ENCODE measurements at places on chromosomes 5 and 9. TPM values are rescaled to one million over a fixed set of nuclear protein-coding genes. Genes with fewer than 3 reads are reported as not detected.

SHOC1 gene
- total RNA-seq = 0.15 TPM

IFNA21 gene
- total RNA-seq = not detected

PRUNE2 gene
- 13.6 TPM for total RNA-seq

FST gene
- 2.1 TPM for total RNA-seq

LRRC19 gene
- total RNA-seq = 0.27 TPM

HTR1A gene
- not detected for total RNA-seq

TMEM215 gene
- total RNA-seq = 0.09 TPM

UBTD2 gene
- 15.8 TPM for total RNA-seq

MAST4 gene
- 56.9 TPM for total RNA-seq

POLR3G gene
- 1.8 TPM for total RNA-seq

OMD gene
- 4.1 TPM for total RNA-seq

SURF6 gene
- 15.2 TPM for total RNA-seq

OTULINL gene
- 79.3 TPM for total RNA-seq

PCDHA2 gene
- total RNA-seq = not detected

MRPS30 gene
- 39.9 TPM for total RNA-seq

GRCh38 chr9:122226758-122227574 lies 1.8 kb downstream of the LHX6 start:
- H3K27me3 ChIP-seq = peaks cover 66% of the 10 kb centered on the region
- no peaks in the 10 kb centered on the region for H3K36me3 ChIP-seq
- H3K4me1 ChIP-seq = peaks cover 32% of the 10 kb centered on the region
- no peak overlapping the region for H3K27ac ChIP-seq

- H3K4me3 ChIP-seq = no peak overlapping the region
- H3K4me1 ChIP-seq = no peaks in the 10 kb centered on the region
- DNase-seq = no peak
- H3K27me3 ChIP-seq = no peaks in the 10 kb centered on the region
- no peak overlapping the region for H3K27ac ChIP-seq
- H3K36me3 ChIP-seq = peaks cover 5% of the 10 kb centered on the region
These were observed 13.6 kb upstream of the SET start for GRCh38 chr9:128675382-128675781.

DNA sequence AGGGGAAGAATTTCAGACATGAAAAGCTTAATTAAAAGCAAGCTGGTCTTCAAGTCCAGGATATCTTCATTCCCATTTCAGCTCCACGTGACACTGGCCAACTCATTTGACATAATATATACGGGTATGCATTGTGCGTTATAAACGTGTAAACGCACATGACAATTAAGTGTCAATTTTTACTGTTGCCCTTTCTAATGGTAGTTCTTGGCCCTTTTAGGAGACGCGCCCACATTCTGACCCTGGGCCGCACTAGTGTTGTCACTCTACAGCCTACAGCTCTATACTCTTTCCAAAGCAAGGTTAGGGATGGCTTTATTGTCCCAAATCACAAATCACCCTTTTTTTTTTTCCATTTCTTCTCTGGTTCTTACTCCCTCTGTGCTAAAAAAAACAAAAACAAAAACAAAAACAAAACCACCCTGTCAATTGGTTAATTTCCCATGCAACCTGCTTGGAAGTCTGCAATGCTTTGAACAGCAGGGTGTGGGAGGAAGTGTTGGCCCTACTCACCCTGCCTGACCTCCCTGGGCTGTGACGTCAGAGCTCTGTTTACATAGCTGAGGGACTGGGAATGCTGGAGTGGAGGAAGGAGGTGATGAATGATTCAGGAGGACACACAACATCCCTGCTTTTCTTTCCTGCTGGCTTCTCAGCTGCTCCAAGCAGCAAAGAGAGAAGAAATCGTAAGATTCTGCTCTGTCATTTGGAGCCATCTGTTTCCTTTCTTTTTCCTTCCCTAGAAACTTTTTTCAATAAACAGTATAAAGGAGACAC lies 19.3 kb downstream of the RFK start:
- no peaks in the 10 kb centered on the region for H3K27me3 ChIP-seq
- H3K4me1 ChIP-seq = peaks cover 37% of the 10 kb centered on the region
- DNase-seq = peak; percentile 67
- no peaks in the 10 kb centered on the region for H3K36me3 ChIP-seq

DNA sequence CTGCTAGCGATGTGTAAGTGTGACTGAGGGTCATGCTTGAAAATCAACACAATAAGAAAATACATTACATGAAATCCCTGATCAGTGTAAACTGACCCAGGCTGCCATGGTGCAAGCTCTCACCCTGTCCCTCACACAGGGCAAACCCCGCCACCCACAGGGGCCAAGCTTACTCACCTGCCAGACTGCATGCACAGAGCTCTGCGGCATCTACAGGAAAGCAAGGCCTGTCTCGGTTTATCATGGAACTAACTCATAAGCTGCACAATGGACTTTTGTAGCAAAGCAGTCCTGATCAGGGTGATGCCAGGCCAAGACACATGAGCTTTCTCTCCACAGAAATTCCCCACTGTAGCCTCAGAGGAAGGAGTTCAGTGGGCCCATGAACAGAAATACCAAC lies 9.7 kb downstream of the IPPK start:
- peaks cover 27% of the 10 kb centered on the region for H3K36me3 ChIP-seq
- no peak overlapping the region for H3K4me3 ChIP-seq
- no peak overlapping the region for H3K27ac ChIP-seq
- H3K4me1 ChIP-seq = peaks cover 7% of the 10 kb centered on the region

GRCh38 chr5:105931881-105932421 lies 1738.8 kb downstream of the EFNA5 start:
- DNase-seq = no peak
- H3K36me3 ChIP-seq = no peaks in the 10 kb centered on the region
- no peaks in the 10 kb centered on the region for H3K4me1 ChIP-seq
- no peak overlapping the region for H3K27ac ChIP-seq

- peaks cover 16% of the 10 kb centered on the region for H3K27me3 ChIP-seq
- H3K27ac ChIP-seq = peak overlapping the region; percentile 68
- H3K36me3 ChIP-seq = no peaks in the 10 kb centered on the region
- peak overlapping the region; percentile 63 for H3K4me3 ChIP-seq
- H3K4me1 ChIP-seq = peaks cover 55% of the 10 kb centered on the region
- peak; percentile 66 for DNase-seq
These were observed 795 bp downstream of the DAB2IP start for GRCh38 chr9:121652021-121652837.

GRCh38 chr9:114662081-114662989 lies 4.7 kb upstream of the TEX53 start:
- no peak overlapping the region for H3K4me3 ChIP-seq
- H3K27ac ChIP-seq = no peak overlapping the region
- no peak for DNase-seq
- no peaks in the 10 kb centered on the region for H3K4me1 ChIP-seq
- H3K27me3 ChIP-seq = peaks cover 5% of the 10 kb centered on the region

DNA sequence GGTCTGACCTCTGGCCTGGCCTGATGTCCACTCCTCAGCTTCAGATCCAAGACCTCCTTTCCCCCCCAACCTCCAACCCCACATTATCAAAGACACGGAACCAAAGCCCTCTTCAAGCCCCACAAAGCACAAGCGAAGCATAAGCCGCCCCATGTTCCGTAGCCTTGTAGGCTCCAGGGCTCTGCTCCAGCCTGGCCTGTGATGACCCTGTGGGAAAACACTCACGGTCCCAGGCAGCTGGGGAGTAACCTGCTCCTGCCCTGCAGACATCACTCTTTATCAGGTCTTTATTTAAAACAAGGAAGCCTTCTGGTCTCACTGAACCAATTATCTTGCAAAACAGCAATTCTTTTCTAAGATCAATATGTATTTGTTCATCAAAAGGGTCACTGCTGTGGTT lies 15.4 kb upstream of the WNK2 start:
- H3K4me3 ChIP-seq = no peak overlapping the region
- no peak for DNase-seq
- H3K36me3 ChIP-seq = no peaks in the 10 kb centered on the region
- H3K4me1 ChIP-seq = no peaks in the 10 kb centered on the region
- no peaks in the 10 kb centered on the region for H3K27me3 ChIP-seq

- no peaks in the 10 kb centered on the region for H3K36me3 ChIP-seq
- H3K4me3 ChIP-seq = peak overlapping the region; percentile 82
- peak; percentile 79 for DNase-seq
- peaks cover 7% of the 10 kb centered on the region for H3K4me1 ChIP-seq
These were observed 8.7 kb downstream of the CCL21 start for GRCh38 chr9:34701023-34701768.

GRCh38 chr5:43993634-43994351 lies 390.8 kb downstream of the NNT start:
- no peaks in the 10 kb centered on the region for H3K27me3 ChIP-seq
- H3K36me3 ChIP-seq = no peaks in the 10 kb centered on the region
- no peak for DNase-seq
- no peaks in the 10 kb centered on the region for H3K4me1 ChIP-seq
- H3K27ac ChIP-seq = no peak overlapping the region
- H3K4me3 ChIP-seq = no peak overlapping the region

- DNase-seq = no peak
- H3K4me1 ChIP-seq = peaks cover 43% of the 10 kb centered on the region
- peak overlapping the region; percentile 68 for H3K27ac ChIP-seq
- H3K27me3 ChIP-seq = no peaks in the 10 kb centered on the region
- no peaks in the 10 kb centered on the region for H3K36me3 ChIP-seq
- H3K4me3 ChIP-seq = peak overlapping the region; percentile 17
These were observed 75.8 kb downstream of the F2RL2 start for GRCh38 chr5:76547242-76547890.

- no peak overlapping the region for H3K27ac ChIP-seq
- H3K4me1 ChIP-seq = no peaks in the 10 kb centered on the region
- DNase-seq = no peak
These were observed 173.0 kb downstream of the GIN1 start for GRCh38 chr5:102946971-102947370.

DNA sequence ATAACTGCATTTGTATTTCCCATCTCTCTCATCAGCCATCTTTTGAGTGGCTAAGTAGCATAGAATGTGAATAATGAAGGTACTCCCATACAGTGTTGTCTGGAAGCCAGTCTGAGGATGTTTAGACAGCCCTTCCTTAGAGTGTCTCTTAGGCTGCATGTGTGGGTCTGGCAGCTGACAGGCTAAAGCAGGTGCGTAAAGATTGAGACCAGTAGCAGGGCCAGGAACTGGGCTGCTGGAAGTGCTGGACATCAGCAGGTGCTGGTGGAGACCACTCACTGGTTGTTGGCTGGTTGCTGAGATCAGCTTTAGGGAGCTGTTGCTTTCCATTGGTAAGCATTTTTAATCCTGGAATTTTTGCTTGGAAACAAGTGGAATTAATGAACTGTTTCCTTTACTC lies 197.5 kb downstream of the PCSK5 start:
- H3K27me3 ChIP-seq = no peaks in the 10 kb centered on the region
- H3K4me3 ChIP-seq = no peak overlapping the region
- H3K36me3 ChIP-seq = no peaks in the 10 kb centered on the region
- no peak overlapping the region for H3K27ac ChIP-seq

- no peak overlapping the region for H3K4me3 ChIP-seq
- H3K27me3 ChIP-seq = peaks cover 33% of the 10 kb centered on the region
- DNase-seq = no peak
- H3K36me3 ChIP-seq = no peaks in the 10 kb centered on the region
These were observed 43.2 kb upstream of the NKX2-5 start for GRCh38 chr5:173278172-173278571.

DNA sequence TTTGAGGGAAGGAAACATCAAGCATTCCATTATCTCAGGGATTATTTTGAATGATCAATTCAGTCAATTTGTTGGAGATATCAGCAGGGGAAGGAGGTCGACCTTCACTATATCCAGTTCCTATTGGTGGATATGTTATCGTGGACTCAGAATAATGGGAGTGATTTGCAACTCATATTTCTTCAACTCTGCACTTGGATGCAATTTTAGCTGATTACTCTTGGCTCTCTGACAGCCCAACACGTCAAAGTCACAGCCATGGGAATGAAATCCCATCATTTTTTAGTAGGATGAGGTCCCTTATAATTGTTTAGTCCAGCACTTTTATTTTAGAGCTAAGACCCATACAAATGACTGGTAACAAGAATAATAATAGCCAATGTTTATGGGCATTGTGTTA lies 371.8 kb upstream of the RPS23 start:
- DNase-seq = no peak
- no peak overlapping the region for H3K4me3 ChIP-seq
- no peak overlapping the region for H3K27ac ChIP-seq
- no peaks in the 10 kb centered on the region for H3K4me1 ChIP-seq
- no peaks in the 10 kb centered on the region for H3K36me3 ChIP-seq
- H3K27me3 ChIP-seq = no peaks in the 10 kb centered on the region

- H3K4me1 ChIP-seq = peaks cover 10% of the 10 kb centered on the region
- H3K4me3 ChIP-seq = no peak overlapping the region
- peaks cover 85% of the 10 kb centered on the region for H3K36me3 ChIP-seq
- H3K27me3 ChIP-seq = no peaks in the 10 kb centered on the region
- H3K27ac ChIP-seq = no peak overlapping the region
These were observed 8.8 kb downstream of the TENT2 start for GRCh38 chr5:79621056-79621455.

DNA sequence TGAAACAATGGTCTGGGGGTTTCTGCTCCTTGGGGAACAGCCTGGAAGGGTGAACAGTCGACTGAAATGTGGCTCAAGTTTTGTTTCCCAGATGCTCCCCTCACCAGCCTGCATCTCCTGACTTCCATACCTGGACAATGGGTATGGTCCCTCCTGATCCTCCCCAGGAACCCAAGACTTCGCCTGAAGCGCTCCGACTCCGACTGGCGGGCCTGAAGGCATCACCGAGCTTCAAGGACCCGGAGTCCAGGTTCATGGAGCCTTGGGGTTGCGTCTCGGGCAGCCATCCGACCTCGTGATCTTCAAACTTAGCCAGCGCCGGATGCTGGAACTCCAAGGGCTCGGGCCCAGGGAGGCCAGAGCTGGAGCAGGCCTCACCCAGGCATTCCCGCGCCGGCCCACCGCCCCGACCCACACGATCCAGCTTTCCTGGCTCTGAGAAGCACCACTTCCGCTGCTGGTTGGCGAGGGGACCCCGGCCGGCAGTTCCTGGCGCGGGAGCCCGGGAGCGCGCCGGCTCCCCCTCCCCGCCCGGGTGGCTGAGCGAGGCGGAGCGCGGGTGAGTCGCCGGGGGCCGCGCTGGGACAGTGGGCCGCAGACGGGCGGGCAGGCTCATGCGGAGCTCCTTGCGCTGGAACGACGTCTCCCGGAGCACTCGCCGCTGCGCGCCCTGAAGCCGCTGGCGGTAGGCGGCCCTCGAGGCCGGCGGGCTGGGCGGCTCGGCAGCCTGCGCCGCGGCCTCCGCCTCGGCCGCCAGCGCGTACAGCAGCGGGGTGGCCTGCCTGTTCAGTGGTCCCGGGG lies 5.2 kb downstream of the SHROOM1 start:
- no peaks in the 10 kb centered on the region for H3K27me3 ChIP-seq
- no peak overlapping the region for H3K27ac ChIP-seq
- no peak overlapping the region for H3K4me3 ChIP-seq

- H3K27ac ChIP-seq = no peak overlapping the region
- H3K36me3 ChIP-seq = no peaks in the 10 kb centered on the region
- no peak for DNase-seq
These were observed 44.3 kb upstream of the BARHL1 start for GRCh38 chr9:132538071-132538470.

- H3K4me1 ChIP-seq = no peaks in the 10 kb centered on the region
- H3K4me3 ChIP-seq = no peak overlapping the region
- DNase-seq = no peak
- no peaks in the 10 kb centered on the region for H3K36me3 ChIP-seq
- H3K27ac ChIP-seq = no peak overlapping the region
- peaks cover 42% of the 10 kb centered on the region for H3K27me3 ChIP-seq
These were observed 32.8 kb downstream of the NEUROG1 start for GRCh38 chr5:135502836-135503520.
